ENCODE measurements at places on chromosomes 3 and 15.

- DNase-seq, result no peak
Measured at GRCh38 chr3:172298247-172298646, 150.0 kb downstream of the GHSR start.

- DNase-seq, result no peak
Measured at GRCh38 chr3:187646906-187647660, 23.1 kb downstream of the SST start.

DNA sequence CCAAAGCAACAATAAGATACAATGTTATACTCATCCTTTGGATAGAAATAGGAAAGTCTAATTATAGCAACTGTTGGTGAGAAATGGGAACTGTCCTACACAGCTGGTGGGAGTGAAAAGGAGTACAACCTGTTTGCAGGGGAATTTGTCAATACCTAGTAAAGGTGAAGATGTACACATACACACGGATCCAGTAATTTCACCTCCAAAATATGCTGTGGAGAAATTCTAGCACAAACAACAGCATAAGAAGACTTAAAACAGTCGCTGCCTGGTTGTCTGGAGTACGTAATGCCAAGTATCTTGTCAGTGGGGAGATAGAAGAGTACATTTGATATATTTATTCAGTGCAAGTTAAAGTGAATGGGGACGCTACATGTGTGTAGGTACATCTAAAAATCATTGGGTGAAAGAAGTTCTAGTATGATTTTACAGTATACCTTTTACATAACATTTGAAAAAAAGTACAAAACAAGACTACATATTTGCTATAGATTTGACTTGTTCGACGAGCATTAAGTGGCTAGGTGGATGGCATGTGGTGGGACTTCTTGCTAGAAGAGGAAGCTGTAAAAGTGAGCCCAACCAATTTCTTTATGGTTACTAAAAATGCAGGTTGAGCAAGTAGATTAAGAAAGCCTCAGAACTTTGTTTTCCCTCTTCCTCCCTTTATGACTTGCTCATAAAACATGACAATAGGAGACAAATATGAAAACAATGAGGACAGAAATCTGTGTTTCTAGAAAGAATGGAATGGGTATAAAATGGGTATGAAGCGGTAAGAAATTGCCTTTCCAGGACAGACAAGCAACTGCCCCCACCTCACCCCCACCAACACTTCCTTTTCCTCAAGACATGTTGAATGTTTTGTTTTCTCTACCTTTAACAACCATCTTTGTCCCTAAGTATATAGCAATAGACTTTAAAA is 50.2 kb upstream of the CCR4 start:
- no peak for DNase-seq

DNA sequence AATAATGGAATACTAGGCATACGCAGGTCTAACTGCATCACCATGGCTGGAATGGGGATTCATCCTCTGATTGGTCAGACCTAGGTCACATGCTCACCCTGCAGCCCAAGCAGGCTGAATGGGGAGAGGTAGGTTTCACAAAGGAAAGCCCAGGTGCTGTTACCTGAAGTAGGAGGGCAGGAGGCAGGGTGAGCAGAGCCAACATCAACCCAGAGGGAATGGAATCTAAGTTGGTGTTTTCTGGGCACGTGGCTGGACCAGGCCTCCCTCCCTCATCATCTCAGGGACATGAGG is 6.7 kb upstream of the H1-8 start:
- DNase-seq, result no peak

- no peak for DNase-seq
Measured at GRCh38 chr3:45765266-45765851, 31.0 kb downstream of the SLC6A20 start.

DNA sequence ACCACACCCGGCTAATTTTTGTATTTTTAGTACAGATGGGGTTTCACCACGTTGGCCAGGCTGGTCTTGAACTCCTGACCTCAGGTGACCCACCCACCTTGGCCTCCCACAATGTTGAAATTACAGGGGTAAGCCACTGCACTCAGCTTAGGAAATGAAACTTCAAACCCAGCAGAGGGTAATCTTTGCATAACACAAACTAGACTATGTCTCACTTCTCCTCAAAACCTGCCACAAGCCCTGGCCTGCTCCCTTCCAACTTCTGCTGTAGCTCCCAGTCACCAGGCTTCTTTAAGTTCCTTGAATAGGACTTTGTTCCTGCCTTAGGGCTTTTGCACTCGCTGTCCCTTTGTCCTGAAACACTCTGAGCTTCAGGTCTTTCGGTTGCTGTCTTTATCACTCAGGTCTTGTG is 39.2 kb upstream of the SEMA4B start:
- DNase-seq, result no peak
